ENCODE measurements at places on chromosomes 12 and 14.

DNA sequence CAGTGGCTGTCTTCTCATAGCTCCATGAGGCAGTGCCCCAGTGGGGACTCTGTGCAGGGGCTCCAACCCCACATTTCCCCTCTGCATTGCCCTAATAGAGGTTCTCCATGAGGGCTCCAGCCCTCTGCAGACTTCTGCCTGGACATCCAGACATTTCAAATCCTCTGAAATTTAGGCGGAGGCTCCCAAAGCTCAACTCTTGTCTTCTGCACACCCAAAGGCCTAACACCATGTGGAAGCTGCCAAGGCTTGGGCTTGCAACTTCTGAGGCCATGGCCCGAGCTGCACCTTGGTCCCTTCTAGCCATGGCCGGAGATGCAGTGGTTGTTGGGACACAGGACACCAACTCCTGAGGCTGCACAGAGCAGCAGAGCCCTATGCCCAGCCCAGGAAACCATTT, 20.5 kb upstream of the PPP2R5C start:
- no peak for DNase-seq

- DNase-seq = no peak
Measured at GRCh38 chr12:125004621-125005020, 11.2 kb downstream of the BRI3BP start.

- DNase-seq = no peak
Measured at GRCh38 chr12:20985399-20985798, 145.6 kb upstream of the SLCO1B1 start.

GRCh38 chr14:35362911-35363374, 41.6 kb downstream of the NFKBIA start:
- no peak for DNase-seq

DNA sequence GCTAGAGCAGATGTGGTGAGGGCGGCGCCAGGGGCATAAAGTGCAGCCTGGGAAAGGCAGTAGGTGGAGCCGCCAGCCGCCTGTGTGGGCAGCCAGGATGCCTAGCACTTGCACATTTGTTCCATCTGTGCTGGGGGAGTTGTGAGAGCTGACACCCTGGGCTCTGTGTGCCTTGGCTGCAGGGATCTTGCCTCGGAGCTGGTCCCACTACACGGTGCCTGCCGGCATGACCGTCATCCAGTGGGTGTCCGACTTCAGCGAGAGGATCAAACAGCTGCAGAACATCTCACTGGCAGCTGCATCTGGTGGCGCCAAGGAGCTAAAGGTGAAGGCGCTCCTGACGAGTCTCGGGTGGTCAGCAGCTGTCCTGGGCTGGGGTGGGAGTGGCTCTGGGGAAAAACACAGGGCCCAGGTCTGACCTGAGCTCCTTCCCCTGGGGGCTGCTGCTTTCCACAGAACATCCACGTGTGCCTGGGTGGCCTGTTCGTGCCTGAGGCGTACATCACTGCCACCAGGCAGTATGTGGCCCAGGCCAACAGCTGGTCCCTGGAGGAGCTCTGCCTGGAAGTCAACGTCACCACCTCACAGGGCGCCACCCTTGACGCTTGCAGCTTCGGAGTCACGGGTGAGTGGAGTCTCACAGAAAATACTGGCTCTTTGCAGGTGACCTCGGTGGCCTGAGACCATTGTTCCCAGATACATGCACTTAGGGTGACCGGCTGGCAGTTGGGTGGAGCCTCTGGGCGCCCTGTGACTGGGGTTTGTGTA, 37.4 kb downstream of the HSP90AA1 start:
- DNase-seq = no peak

DNA sequence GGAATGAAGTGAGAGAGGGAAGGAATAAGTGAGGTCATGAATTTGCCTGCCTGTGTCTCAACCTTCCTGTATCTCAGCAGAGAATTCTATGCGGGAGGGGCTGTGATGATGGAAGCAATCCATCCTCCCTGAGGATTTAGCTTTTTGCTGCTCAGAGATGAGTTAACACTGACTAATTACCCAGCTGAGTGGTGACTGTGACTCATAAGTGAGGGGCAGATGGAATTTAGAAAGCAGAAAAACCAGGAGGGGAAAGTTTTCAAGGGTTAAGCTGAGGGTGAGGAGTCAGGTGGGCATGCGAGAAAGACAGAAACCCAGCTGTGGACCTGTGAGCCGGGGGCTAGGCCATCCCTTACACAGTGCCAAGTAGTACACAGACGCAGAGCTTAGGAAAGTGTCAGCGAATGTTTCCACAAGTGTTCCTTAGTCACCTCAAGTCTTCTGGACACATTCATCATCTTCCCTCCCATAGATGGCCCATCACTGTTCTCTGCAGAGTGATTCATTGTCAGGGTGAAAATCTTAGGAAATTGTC, 277.9 kb downstream of the IPO8 start:
- peak; percentile 8 for DNase-seq

DNA sequence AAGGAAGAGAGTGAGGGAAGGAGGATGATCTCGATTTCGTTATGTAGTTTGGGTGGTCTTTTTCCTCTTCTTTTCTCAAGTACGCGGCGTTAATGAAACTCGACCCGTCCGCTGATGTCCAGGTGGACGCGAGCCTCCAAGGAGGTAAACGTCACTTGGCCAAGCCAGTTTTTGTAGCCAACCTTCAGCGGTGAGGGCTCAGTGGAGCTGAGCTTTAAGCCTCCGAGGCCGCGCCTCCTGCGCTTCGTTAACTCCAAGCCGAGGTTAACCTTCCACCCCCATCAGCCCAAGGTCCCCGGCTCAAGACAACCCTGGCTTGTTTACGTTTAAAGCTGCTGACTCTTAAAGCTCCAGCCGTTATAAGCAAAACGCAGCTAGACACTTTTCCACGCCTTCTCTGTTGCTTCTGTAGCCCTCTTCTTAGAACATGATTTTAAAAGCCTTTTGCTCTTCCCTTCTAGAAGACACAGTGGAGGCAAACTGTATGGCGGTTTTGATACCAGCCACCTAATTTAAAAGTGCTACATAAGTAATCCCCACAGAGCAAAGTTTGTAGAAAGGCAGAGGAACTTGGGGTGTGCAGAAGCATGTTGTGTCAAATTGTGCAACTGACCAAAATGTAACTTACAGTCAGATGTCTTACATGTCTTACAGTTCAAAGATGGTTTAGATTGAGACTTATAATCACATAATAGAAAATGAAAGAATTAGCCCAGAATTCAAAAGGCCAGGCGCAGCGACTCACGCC, 923 bp upstream of the ITPR2 start:
- DNase-seq = no peak

DNA sequence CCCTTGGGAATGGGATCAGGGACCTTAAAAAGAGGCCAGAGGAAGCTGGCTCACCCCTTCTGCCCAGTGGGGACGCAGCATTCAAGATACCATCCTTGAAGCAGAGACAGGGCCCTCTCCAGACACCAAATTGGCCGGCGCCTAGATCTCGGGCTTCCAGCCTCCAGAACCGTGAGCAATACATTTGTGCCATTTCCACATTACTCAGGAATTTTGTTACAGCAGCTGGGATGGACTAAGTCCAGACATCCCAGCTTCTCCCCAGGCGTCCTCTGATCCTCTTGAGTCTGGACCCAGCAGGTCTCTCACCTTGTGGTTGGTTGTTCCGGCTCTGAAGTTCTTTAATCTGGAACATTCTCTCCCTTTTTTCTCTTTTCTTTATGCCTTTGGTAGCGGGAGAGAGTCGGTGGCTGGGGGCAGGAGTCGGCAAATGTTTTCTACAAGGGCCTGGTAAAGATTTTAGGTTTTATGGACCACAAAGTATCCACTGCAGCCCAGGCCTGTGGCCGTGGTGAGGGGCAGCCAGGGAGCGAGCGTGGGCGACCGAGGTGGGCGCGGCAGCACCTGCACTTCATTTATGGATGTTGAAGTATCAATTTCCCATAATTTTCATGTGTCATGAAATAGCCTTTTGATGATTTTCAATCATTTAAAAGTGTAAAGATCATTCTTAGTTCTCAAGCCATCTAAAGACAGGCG, 4.8 kb downstream of the CEP170B start:
- no peak for DNase-seq

DNA sequence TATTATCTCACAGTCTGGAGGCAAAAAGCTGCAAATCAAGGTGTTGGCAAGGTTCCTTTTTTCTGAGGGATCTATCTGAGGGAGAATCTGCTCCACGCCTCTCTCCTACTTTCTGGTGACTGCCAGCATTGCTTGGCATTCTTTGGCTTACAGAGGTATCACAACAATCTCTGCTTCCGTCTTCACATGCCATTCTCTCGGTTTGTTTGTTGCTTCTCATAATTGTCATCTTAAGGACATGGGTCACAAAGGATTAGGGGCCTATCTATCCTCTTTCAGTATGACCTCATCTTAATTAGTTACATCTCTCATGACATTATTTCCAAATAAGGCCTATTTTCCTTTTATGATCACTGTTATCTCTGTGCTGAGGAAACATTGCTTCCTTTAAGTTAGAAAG, 345.0 kb downstream of the FOXG1 start:
- DNase-seq = no peak

GRCh38 chr12:121057794-121058193, 18.7 kb upstream of the OASL start:
- DNase-seq = no peak

DNA sequence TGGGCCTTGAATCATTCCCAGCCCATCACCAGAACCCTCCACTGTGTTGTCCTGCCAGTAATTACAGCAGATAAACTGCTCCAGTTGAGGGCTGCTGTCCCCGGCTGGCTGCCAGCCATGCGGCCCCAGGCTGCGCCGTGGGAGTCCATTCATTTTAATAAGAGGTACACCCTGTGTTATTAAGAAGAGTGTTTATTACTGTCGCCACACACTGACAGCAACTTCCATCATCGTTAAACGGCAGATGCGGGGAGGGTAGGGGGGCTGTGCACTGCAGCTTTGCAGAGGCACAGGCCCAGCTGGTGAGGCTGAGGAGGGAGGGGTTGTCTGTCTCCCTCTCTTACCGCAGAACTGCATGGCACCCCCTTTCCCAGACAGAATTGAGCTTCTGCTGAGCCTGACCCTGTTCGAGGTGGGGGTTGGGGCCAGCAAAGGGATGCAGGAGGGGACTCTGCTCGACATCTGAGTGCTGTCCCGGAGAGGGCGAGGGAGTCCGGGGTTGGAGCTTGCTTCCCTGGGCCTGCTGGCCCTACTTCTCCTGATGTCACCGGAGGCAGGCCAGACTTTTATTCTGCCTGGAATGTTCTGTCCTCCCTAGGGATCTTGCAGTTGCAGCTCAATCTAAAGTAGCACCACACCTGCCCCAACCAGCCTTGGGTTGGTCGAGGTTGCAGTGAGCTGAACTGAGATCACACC, 33.8 kb upstream of the GPATCH2L start:
- DNase-seq = no peak

DNA sequence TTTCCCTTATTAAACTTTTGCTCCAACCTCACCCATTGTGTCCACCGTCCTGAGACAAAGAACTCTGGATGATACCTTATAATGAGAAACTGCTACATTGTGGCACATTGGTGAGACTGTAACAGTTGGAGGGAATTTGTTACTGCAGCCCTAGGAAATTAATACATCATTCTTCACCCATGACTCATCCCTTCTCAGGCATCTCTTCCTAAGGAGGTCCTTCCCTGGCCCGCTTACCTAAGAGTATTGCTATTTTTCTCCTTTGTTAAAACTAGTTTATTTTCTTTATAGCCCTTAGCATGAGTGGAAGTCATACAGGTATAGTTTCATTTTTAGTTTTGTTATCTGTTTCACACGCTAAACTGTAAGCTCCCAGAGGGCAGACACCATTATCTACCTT, 87.1 kb downstream of the TMEM260 start:
- DNase-seq = no peak

GRCh38 chr12:80352474-80352873, 91.6 kb upstream of the PTPRQ start:
- no peak for DNase-seq

GRCh38 chr14:43449291-43449690, 1057.8 kb downstream of the FSCB start:
- no peak for DNase-seq

GRCh38 chr14:75646762-75647161, 13.9 kb downstream of the ERG28 start:
- no peak for DNase-seq

- DNase-seq = peak; percentile 18
Measured at GRCh38 chr14:83463500-83464098, 1929.9 kb upstream of the SEL1L start.

- DNase-seq = no peak
Measured at GRCh38 chr12:93889516-93890212, 212.5 kb downstream of the CRADD start.

- DNase-seq = no peak
Measured at GRCh38 chr12:30019366-30020140, 235.8 kb upstream of the TMTC1 start.

GRCh38 chr12:73951956-73952703, 585.5 kb upstream of the ATXN7L3B start:
- no peak for DNase-seq

DNA sequence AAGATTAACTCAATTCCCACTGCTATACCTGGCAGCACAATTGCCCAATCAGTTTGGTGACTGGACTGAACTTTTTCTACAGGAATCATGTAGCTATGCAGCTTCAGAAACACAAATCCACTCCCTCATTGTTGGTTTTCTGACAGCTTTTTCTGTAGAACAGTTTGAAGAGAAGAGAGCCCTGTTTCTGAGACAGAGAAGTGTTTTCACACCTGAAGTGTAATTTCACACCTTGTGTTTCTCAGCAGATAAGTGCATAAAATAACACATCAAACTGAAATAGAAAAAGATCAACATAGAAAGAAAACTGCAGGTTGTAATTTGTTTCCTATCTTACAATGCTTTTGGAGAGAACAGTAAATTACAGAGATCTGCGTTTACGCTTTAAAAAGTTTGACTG, 335.6 kb downstream of the SNAPC1 start:
- DNase-seq = no peak

DNA sequence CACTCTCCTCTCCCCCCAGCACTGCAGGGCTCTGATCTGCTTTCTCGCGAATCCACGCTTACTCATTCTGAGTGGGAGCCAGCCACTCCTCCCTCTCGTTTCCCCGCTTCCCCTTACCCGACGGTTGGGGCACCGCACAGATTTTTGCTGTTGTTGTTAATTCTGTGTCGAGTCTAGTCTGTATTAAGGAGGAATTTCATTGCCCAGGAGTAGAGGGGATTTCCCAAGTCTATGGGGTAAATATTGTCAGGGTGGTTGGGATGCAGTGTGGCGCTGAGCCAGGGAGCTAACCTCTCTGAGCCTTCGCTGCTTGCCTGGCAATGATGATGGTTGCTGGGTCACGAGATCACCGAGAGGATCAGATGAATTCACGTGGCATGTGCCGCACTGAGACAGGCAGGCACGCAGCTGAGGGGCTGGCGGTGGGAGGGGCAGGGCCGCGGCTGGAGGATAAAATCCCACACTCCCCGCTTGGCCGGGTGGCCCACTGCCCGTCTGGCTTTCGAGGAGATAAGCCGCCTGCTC, 18.5 kb downstream of the NCOR2 start:
- peak; percentile 90 for DNase-seq

DNA sequence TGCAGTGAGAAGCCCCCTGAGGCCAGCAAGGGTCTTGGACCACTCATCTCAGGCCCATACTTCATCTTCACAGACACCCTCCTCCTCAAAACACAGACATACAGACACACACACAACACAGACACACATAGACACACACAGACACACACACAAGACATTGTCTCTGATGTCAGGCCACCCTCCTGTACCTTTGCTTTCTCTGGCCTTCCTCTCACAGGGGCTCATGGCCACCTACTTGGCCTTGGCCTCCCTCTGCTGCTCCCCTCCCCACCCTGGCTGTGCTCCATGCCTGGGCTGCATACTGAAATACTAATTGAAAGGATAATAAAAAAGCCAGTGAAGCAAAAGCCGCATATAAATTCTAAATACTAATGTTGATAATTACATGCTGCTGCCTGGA, 1.6 kb upstream of the SYNDIG1L start:
- DNase-seq = no peak
